Esophagus squamous epithelium (tissue), 5 donors: ENCODE measurements at places on chromosomes 3 and 15. TPM values are rescaled to one million over a fixed set of nuclear protein-coding genes. Genes with fewer than 3 reads are reported as not detected.

The IMPG2 gene
- total RNA-seq, result 0.09 TPM

The ALAS1 gene
- 33.4 TPM for total RNA-seq

GRCh38 chr3:49727924-49728361, 4.2 kb upstream of the GMPPB start:
- DNase-seq, result no peak

The SLC28A1 gene
- total RNA-seq, result not detected

The BMF gene
- 0.31 TPM for total RNA-seq

DNA sequence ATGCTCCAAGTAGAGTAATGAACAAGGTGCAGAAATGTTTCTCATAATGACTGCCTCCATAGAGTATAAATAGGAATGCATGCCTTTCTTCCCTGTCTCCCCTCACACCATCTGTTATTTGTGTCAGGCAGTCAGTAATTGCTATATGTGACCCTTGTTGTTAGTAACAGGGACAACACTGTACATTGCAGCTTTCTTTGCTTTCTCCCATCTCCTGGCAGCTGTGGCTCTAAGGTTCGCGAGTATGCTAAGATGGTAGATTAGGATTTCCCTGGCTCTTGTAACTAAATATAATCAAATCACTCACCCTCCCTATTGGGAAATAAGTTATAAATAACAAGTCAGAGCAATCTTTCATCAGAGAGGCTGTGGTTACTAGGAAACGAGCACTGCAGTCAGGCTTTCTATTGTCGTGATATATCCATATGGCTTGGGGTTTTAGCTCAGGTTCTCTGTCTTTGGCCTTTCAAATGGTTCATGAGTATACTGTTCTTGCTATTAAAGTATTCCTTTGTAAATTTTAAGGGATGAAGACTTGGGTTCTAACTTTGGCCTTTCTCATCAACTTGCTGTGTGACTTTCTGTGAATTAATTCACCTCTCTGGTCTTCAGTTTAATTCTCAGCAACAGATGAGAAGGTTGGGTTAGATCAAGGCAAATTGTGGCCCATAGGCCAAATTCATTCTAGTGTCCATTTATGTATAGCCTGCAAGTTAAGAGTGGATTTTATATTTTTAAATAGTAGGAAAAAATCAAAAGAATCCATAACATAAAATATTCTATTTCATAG, 8.1 kb upstream of the MINDY4B start:
- DNase-seq, result no peak

DNA sequence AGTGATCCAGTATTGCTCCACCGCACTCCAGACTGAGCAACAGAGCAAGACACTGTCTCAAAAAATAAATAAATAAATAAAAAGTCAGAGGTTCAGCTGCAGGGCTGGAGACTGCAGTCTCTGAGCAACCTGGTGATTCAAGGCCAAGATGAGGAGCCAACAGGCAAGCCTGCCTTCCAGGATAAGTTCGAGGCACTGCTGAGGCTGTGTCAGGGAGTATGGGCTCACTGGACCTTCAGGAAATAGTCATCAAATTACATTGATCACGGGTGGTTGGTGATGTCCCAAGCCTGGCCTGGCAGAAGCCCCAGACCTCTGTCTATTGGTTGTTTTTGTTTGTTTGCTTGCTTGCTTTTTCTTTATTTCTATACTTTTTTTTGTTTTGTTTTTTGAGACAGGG, 41.5 kb downstream of the IDH2 start:
- DNase-seq, result no peak

GRCh38 chr3:171412054-171412453, 48.2 kb downstream of the TNIK start:
- DNase-seq, result no peak

The WDR6 gene
- 47.0 TPM for total RNA-seq

The NAA50 gene
- 213 TPM for total RNA-seq

DNA sequence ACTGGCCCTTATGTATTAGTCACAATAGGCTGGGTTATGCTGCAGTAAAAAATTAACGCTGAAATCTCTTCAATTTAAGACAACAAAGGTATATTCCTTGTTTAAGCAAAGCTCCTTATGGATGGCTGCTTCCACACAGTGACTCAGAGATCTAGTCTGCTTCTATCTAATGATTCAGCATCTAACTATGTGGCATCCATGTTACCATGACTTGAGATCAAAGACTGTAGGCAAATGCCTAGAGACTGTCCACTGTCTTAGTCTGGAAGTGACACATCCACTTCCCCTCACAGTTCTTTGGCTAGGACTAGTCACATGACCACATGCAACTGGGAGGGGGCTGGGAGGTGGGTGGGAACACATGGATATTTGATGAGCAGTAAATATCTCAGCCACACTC, 61.3 kb upstream of the PSMD6 start:
- no peak for DNase-seq

DNA sequence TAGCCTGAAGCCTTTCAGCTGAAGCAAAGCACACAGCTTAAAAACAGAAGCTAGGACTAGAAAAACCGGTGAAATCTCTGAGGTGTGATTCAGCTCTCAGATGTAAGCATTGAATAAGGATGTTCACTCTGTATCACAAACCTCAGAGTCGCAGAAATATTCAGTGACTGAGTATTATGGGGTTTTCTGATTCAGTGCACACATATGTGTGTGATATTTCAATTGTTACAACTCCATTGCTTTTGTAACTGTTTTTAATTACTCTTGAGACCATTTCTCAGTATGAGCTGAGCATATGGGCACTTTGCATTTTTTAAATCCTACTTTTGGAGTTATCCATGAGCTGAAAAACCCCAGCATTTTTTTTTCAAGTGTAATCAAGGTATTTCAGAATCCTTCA, 868.8 kb downstream of the NTRK3 start:
- no peak for DNase-seq

The IL16 gene
- total RNA-seq, result 5.5 TPM

The DPPA4 gene
- total RNA-seq, result not detected

DNA sequence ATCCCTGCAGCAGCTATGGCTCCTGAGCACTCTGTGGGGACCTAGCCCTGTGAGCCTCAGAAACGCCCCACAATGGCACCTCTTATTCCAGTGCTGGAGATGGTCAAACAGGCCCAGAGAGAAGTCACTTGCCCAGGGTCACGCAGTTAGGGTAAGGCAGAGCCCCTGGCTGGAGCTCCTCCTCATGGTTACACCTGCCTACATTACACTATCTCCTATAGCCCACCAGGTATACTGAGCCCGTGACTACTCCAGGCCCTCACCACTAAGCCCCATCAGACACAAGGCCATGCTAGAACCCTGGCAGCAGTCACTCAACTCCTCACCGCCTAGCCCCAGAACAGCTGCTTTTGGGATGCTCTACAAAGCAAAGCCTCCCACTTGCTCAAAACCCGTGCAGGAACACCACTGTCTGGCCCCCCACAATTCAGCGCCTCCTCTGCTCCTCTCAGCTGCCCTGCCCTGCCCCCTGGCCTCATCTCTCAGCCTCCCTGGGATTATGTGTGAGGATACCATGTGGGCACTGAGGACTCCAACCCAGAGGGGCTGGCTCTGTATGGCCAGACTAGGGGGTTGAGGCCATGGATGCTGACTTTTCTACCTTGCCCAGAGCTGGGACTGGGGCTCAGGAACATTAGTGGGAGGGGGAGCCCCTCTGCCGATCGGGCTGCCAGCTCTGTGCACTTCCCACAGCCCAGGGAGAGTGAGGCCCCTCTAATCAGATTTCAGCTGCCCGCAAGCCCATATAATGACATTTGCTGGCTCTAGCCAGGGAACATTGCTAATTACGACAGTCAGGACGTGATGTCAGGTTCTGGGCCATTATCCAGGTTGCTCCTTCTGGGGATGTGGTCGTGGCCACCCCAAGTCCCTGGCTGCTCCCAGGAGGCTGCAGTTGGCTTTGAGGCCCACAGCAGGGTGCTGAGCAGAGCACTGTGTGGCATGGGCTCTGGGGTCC, 4.0 kb downstream of the NT5DC2 start:
- no peak for DNase-seq

DNA sequence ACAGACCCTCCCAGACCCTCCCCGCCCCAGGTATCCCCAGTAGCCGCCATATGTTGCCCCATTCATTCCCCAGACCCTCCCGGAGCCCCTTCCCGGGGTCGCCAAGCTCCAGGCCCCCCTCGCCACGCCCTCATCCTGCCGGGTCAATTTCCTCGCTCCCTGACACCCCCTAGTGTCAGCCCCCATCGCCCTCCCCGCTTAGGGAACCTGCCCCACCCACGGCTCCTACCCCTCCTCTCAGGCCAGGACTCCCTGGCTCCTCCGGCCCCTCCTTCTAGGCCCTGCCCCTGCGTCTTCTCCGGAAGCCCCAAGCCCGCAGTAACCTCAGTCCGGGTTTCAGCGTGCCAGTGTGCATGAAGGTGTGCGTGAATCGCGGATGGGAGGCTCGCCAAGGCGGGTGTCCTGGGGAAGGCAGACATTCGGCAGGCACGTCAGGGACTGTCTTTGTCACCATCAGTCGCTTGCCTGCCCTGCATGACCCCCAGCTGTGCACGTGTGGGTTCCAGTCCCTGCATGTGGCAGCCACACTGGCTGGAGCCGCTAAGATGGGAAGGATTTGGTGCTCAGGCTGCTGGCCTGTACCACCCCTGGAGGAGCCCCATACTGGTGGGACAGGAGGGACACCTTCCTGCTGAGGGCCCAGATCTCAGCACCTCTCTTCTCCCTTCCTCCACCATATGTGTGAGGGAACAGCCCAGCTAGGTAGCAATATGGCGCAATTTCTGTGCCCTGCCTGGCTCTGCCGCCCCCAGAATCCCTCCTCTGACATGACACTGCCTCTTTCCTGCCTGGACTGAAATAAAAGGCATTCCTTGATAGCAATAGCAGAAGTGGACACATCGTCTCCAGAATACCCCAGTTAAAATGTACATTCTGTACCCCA, 693 bp downstream of the DISP2 start:
- no peak for DNase-seq

DNA sequence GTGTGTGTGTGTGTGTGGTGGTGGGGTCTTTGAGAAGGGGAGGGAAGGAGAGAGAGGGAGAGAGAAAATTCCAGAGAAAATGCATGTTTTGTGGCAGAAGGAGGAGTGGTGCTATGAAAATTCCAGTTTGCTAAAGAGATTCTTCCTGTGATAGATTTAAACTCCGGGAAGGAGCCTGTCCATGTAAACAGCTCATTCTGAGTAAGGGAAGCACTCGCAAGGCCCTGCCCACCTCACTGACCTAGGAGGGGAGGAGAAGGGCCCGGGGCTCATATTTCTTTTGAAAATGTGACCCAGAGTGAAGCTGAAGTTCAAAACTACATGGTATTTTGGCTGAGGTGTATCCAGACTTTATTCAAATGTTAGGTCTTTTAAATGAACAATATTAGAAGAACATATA, 41.3 kb downstream of the ADAMTSL3 start:
- no peak for DNase-seq

DNA sequence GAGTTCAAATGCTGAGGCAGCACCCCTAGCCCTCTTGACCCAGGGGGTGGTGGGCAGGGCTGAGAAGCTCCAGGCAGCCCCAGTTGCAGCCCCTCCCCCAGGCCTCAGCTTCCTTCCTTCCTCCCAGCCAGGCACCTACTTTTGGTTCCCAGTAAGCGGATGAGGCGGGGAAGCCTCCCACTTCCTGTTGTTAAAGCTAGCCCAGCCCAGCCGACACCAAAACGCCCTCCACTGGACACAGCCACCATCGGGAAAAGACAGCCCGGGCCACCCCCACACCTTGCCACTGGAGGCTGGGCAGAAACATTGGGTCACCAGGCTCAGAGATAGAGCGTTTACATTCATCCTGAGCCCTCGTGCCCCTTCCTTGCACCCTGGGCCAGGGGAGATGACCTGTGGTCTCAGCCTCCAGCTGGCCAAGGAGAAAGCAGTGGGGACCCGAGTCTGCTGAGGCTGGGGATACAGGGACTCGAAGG, 3.5 kb downstream of the DUSP7 start:
- DNase-seq, result peak; percentile 23

The ANKUB1 gene
- total RNA-seq, result not detected

DNA sequence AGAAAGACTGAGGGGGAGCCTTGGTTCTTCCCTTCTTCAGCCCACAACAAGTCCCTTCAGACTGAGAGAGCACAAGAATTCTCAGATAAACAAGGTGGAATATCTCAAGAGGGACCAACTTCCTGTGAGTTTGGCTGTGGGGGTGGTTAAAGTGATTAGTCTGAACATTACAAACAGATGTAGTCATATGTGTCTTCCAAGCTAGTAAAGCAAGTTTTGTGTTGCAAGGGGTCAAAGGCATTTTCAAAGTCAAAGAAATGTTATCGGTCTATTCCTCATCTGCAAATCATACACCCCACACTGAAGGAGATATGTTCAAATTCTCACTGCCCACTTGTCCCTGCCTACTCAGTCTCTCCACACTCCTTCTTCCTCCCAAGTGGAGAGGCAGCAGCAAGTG, 242.5 kb downstream of the FAM43A start:
- DNase-seq, result no peak

DNA sequence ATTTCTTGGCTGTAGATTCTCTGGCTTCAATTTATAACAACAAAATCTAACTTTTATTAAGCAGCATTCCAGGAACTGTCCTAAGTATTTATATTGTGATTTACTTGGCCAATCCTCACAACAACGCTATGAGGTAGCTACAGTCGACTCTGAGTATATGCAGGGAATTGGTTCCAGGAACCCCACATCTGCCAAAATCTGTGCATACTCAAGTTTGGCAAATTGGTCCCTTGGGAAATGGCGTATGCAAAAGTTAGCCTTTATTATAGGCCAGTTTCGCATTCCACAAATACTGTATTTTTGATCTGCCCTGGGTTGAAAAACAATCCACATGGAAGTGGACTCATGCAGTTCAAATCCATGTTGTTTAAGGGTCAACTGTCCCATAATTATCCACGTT, 53.9 kb downstream of the RAP2B start:
- no peak for DNase-seq

The THOC7 gene
- total RNA-seq, result 83.0 TPM
